Lung (tissue), 17 donors: ENCODE measurements at places on chromosomes 3 and 15.

- no peaks in the 10 kb centered on the region for H3K36me3 ChIP-seq
- H3K4me3 ChIP-seq, result no peak overlapping the region
- H3K4me1 ChIP-seq, result no peaks in the 10 kb centered on the region
Observed at GRCh38 chr15:43212299-43212698, 8.5 kb downstream of the EPB42 start.

DNA sequence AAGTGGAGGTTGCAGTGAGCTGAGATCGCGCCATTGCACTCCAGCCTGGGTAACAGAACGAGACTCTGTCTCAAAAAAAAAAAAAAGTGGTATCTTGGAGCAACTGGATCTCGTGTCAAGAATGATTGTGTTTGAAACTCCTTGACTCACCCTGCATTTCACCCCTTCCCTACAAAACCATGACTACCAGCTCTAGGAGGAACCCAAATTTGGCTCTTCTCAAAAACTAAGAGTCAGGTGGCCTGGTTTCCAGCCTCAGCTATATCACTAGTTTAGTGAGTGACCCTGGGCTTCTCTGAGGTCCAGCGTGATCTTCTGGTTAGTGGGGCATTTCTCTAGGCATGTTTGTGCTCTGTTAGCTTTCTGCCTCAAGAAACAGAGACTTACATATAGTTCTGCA is 222.1 kb downstream of the FAM43A start:
- no peaks in the 10 kb centered on the region for H3K4me1 ChIP-seq
- no peak overlapping the region for H3K4me3 ChIP-seq
- no peaks in the 10 kb centered on the region for H3K27me3 ChIP-seq
- H3K27ac ChIP-seq, result no peak overlapping the region
- no peaks in the 10 kb centered on the region for H3K36me3 ChIP-seq

GRCh38 chr15:24054547-24055245 is 367.6 kb upstream of the NDN start:
- H3K4me3 ChIP-seq, result no peak overlapping the region
- H3K36me3 ChIP-seq, result no peaks in the 10 kb centered on the region
- no peaks in the 10 kb centered on the region for H3K4me1 ChIP-seq
- no peaks in the 10 kb centered on the region for H3K27me3 ChIP-seq

DNA sequence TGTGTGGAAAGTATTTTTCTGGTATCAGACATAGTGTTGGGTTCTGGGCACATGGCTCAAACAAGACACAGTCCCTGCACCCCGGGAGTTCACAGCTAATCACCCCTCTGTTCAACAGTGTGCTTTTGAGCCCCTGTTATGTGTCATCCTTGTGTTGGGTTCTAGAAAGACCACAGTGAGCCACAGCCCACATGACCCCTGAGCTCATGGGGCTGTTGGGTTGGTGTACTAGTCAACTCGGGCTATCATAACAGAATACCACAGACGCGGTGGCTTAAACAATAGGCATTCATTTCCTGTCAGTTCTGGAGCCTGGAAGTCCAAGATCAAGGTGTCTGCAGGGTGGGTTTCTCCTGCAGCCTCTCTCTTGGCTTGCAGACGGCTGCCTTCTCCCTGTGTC is 100.0 kb downstream of the DNAJB8 start:
- no peak overlapping the region for H3K4me3 ChIP-seq
- no peaks in the 10 kb centered on the region for H3K4me1 ChIP-seq
- no peak overlapping the region for H3K27ac ChIP-seq
- no peaks in the 10 kb centered on the region for H3K27me3 ChIP-seq

DNA sequence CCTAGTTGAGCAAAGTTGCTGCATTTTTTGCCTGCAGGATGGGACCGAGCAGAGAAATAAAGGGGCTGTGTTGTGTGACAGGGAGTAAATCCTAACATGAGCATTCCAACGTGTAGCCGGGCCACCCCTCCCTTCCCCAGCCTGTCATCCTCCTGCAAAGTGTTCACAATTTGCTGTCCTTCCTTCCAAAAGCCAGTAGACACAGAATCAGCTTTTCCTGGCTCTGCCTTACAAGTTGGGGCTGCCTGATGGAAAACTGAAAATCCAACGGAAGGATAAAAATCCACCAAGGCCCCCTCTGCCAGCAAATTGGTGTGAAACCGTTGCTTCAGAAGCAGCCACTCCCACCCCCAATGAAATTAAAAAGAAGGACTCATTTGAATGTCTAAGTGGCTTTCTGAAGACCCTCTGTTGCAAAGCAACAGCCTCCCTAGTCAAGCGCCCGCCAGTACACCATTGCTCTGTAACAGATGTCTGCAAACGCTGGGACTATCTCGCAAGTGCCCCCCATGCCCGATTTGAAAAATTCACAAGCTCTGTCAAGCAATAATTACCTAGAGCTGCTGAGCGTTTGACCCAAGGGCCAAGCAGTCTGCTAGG is 665 bp downstream of the FRMD4B start:
- no peaks in the 10 kb centered on the region for H3K27me3 ChIP-seq
- no peaks in the 10 kb centered on the region for H3K36me3 ChIP-seq
- H3K27ac ChIP-seq, result no peak overlapping the region

GRCh38 chr3:84318273-84318809 is 640.4 kb upstream of the CADM2 start:
- no peaks in the 10 kb centered on the region for H3K27me3 ChIP-seq
- H3K4me1 ChIP-seq, result no peaks in the 10 kb centered on the region
- H3K27ac ChIP-seq, result no peak overlapping the region
- no peak overlapping the region for H3K4me3 ChIP-seq

- H3K4me3 ChIP-seq, result no peak overlapping the region
- H3K4me1 ChIP-seq, result peaks cover 6% of the 10 kb centered on the region
- H3K36me3 ChIP-seq, result no peaks in the 10 kb centered on the region
- DNase-seq, result no peak
- H3K27me3 ChIP-seq, result no peaks in the 10 kb centered on the region
Observed at GRCh38 chr15:100900136-100900794, 18.9 kb upstream of the LRRK1 start.

- no peak overlapping the region for H3K4me3 ChIP-seq
- no peaks in the 10 kb centered on the region for H3K36me3 ChIP-seq
- DNase-seq, result peak; percentile 96
- H3K27me3 ChIP-seq, result no peaks in the 10 kb centered on the region
- H3K4me1 ChIP-seq, result peaks cover 3% of the 10 kb centered on the region
- H3K27ac ChIP-seq, result no peak overlapping the region
Observed at GRCh38 chr3:130823241-130823884, 70.5 kb upstream of the ATP2C1 start.

GRCh38 chr3:163622384-163622783 is 1455.9 kb downstream of the SI start:
- H3K4me3 ChIP-seq, result no peak overlapping the region
- H3K27ac ChIP-seq, result no peak overlapping the region
- no peaks in the 10 kb centered on the region for H3K36me3 ChIP-seq
- H3K4me1 ChIP-seq, result no peaks in the 10 kb centered on the region
- DNase-seq, result peak; percentile 67
- no peaks in the 10 kb centered on the region for H3K27me3 ChIP-seq

DNA sequence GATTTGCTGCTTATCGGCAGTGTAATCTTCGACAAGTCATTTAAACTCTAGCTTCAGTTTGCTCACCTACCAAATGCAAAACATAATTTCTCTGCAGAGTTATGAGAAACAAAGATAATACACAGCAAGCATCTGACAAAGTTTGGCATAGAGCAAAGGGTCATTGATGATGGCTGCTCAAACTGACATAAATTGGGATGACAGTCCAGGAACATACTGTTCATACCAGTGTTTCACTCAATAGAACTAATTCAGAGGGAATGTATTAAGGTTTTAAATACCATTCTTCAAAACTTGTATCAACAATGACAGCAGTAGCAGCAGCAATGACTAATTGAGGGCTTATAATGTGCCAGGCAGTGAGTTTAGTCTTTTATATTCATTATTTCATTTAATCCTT is 137.6 kb downstream of the SPATA16 start:
- no peak overlapping the region for H3K27ac ChIP-seq
- H3K4me3 ChIP-seq, result no peak overlapping the region
- H3K4me1 ChIP-seq, result no peaks in the 10 kb centered on the region
- no peaks in the 10 kb centered on the region for H3K36me3 ChIP-seq

DNA sequence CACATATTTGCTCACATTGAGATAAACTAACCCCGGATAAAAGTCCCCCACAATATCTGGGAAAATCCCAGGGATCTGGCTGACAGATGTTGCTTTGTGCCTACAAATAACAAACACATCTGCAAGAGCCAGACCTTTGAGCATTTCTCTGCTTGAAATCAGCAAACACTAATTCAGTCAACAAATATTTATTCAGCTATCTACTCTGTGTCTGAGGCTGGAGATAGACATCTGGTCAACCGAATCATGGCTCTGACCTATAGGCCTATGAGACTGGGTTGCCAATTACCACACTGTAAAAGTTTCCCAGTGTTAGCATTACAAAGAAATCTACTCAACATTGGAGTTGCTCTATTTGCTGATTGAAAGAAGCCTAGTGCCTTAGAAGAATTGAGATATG is 201.1 kb upstream of the CADPS start:
- no peak for DNase-seq
- no peaks in the 10 kb centered on the region for H3K4me1 ChIP-seq
- H3K4me3 ChIP-seq, result no peak overlapping the region
- H3K27ac ChIP-seq, result no peak overlapping the region
- no peaks in the 10 kb centered on the region for H3K27me3 ChIP-seq

DNA sequence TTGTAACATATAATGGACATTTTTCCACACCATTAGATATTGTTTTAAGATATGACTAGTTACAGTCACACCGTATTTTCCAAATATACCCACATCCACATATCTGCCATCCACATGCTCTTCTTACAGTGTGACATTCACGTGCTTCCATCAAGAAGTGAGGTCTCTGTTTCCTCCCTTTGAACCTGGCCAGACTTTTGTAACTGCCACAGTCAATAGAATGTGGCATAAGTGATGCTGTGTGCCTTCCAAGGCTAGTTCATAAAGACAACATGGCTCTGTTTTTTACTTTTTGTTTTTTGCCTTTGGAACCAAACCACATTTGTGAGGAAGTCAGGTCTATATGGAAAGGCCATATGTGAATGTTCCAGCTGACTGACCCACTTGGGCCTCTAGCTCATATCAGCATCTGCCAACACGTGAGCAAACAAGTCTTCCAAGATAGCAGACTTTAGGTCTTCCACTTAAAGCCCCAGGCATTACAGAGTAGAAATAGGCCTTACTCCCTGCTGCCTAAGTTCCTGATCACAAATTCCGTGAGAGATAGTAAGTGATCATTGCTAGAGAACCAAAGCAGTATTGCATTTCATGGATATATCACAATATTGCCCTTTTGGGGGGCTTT is 27.1 kb downstream of the EIF1B start:
- DNase-seq, result no peak
- H3K27me3 ChIP-seq, result no peaks in the 10 kb centered on the region
- no peaks in the 10 kb centered on the region for H3K36me3 ChIP-seq
- H3K4me1 ChIP-seq, result no peaks in the 10 kb centered on the region
- no peak overlapping the region for H3K27ac ChIP-seq
- no peak overlapping the region for H3K4me3 ChIP-seq

- H3K27ac ChIP-seq, result no peak overlapping the region
- H3K4me3 ChIP-seq, result no peak overlapping the region
- H3K4me1 ChIP-seq, result no peaks in the 10 kb centered on the region
- H3K27me3 ChIP-seq, result no peaks in the 10 kb centered on the region
- no peaks in the 10 kb centered on the region for H3K36me3 ChIP-seq
Observed at GRCh38 chr3:160618878-160619277, 53.5 kb upstream of the KPNA4 start.

GRCh38 chr3:175410251-175410650 is 551.1 kb downstream of the NAALADL2 start:
- no peaks in the 10 kb centered on the region for H3K27me3 ChIP-seq
- no peaks in the 10 kb centered on the region for H3K4me1 ChIP-seq
- H3K4me3 ChIP-seq, result no peak overlapping the region
- no peaks in the 10 kb centered on the region for H3K36me3 ChIP-seq
- DNase-seq, result no peak

GRCh38 chr15:51484781-51485180 is 137.8 kb downstream of the DMXL2 start:
- no peaks in the 10 kb centered on the region for H3K4me1 ChIP-seq
- H3K4me3 ChIP-seq, result no peak overlapping the region
- H3K27me3 ChIP-seq, result no peaks in the 10 kb centered on the region

- H3K36me3 ChIP-seq, result no peaks in the 10 kb centered on the region
- no peaks in the 10 kb centered on the region for H3K27me3 ChIP-seq
- DNase-seq, result no peak
- no peaks in the 10 kb centered on the region for H3K4me1 ChIP-seq
Observed at GRCh38 chr15:60070838-60071493, 66.9 kb downstream of the FOXB1 start.

DNA sequence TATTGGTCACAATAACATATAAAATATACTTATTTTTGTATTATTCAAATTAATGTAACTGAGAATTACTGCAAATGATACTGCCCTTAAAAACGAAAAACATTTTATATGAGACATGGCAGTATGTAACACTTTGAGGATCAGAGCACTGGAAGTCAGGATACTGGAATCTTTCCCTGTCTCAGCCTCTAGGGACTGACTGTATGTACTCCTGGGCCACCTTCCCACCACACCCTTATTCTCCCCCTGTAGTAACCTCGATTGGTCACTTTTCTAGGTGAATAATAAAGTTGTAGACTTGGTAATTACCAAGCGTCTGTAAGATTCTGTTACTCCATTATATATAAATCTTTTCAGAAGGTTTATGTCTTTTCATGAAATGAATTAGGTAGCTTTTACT is 43.0 kb downstream of the LRRC49 start:
- no peak for DNase-seq
- no peaks in the 10 kb centered on the region for H3K27me3 ChIP-seq
- no peak overlapping the region for H3K4me3 ChIP-seq
- H3K27ac ChIP-seq, result no peak overlapping the region
- H3K4me1 ChIP-seq, result no peaks in the 10 kb centered on the region

- DNase-seq, result no peak
- peak overlapping the region; percentile 59 for H3K27ac ChIP-seq
- H3K36me3 ChIP-seq, result no peaks in the 10 kb centered on the region
- no peaks in the 10 kb centered on the region for H3K4me1 ChIP-seq
- H3K27me3 ChIP-seq, result no peaks in the 10 kb centered on the region
- no peak overlapping the region for H3K4me3 ChIP-seq
Observed at GRCh38 chr3:43423142-43423541, 136.8 kb downstream of the SNRK start.

DNA sequence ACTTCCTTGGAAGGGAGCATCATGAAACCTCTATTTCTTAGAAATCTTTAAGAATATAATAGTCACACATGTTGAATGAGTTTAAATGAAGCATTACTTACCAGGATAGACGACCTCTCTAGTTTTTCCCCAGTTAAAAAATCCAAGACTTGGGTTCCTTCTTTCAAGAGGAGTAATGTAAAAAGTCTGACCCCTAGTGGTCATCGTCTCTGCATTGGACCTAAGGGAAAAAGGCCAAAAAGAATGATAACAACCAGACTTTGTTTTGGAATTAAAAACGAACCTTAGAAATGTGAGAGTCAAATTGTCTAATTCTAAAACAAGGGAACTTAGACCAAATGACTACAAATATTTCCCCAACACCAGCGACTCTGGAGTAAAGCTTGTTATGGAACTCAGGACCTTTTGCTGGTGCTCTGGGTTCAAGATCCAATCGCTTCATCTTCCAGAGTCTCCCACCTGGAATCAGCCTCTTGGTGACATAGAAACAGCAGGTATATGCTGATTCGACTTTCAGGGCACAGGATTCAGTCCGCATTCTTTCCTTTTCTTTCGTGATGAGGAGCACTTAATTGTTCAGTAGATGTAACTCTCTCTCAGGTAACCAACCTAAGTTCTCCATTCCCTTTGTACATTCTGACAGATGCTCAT is 214.8 kb upstream of the TPRG1 start:
- H3K27me3 ChIP-seq, result no peaks in the 10 kb centered on the region
- no peaks in the 10 kb centered on the region for H3K36me3 ChIP-seq
- no peak overlapping the region for H3K4me3 ChIP-seq
